CD4-positive, alpha-beta memory T cell (primary cell): ENCODE measurements at places on chromosomes 4 and X.

- DNase-seq: peak; percentile 18
Observed at GRCh38 chr4:101345271-101345595, 2.1 kb downstream of the PPP3CA start.

GRCh38 chr4:145815626-145816025 lies 123.0 kb downstream of the ZNF827 start:
- DNase-seq: no peak

GRCh38 chr4:4984186-4984585 lies 35.1 kb downstream of the CYTL1 start:
- DNase-seq: no peak

- DNase-seq: no peak
Observed at GRCh38 chr4:98939438-98939837, 10.5 kb upstream of the EIF4E start.

DNA sequence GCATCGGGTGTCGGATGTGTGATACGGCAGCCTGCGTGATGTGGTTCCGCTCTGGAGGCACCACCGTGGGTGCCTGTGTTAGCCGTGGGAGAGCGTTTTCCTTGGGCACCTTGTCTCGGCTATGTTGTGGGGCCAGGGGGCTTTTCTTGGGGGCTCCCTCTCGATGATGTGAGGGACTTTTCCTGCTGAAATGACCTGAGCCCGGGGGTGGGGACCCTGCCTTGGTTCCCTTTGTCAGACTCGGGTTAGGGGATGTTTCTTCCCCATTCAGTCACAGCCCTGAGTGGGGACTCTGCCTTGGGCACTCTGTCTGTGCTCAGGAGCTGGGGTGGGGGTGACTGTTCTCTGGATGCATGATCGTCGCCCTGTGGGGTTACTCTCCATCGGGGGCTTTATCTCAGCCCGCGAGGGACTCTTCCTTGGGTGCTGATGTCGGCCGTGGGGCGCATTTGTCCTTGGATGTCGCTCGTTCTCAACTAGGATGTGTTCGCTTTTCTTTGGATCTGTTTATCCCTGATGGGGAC lies 26.7 kb downstream of the CT45A3 start:
- DNase-seq: no peak

DNA sequence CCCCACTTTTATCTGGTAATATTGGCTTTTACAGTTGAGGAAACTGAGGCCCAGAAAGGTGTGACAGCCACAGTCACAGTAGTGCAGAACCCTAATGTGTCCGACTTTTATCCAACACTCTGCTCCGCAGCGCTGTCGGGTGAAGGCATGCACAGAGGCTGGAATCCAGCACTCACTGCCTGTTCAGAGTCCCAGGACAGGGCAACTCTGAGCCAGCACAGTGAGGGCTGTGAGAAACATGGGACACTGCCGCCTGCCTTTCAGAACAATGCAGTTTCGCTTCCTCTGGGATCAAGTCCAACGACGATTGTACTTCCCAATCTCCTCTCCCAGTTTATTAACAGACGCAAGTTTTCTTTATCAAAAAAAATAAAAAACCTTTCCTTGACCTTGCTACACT lies 41.9 kb upstream of the PDGFRA start:
- DNase-seq: no peak

DNA sequence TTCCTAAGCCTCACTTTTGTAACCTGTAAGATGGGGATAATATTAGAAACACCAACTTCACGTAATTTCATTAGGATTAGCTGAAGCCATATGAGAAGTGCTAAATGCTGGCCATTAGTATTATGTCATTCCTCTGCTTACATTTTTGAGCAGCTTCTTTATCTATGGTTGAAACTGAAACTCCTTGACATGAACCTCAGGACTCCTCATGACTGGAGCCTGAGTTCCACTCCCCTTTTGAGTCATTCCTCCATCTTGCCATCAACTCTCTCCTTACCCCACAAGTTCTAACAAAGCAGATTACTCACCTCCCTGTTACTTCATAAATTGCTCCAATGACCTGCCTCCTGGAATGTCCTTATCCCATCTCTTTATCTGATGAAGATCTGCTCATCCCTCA lies 123.2 kb upstream of the KCNIP4 start:
- no peak for DNase-seq

- DNase-seq: no peak
Observed at GRCh38 chrX:153953892-153954557, 9.6 kb upstream of the RENBP start.

- DNase-seq: no peak
Observed at GRCh38 chrX:51148848-51149247, 183.8 kb upstream of the NUDT10 start.

DNA sequence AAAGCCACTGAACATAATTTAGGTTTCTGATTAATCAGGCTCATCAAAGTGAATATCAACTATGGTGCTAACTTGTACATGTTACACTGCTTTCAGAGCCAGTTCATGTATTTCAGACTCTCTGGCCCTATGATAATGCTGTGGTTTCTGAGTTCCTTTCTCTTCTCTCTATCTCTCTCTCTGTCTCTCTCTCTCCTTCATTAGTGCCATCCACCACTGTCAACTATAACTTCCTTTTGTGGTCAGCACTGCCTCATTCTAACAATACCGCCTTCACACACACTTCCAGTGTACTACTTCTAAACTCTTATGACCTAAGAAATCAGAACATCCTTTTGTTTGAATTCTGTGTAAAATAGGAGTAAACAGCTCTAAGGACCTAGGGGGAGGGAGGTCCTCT lies 907.1 kb downstream of the RPA4 start:
- no peak for DNase-seq

DNA sequence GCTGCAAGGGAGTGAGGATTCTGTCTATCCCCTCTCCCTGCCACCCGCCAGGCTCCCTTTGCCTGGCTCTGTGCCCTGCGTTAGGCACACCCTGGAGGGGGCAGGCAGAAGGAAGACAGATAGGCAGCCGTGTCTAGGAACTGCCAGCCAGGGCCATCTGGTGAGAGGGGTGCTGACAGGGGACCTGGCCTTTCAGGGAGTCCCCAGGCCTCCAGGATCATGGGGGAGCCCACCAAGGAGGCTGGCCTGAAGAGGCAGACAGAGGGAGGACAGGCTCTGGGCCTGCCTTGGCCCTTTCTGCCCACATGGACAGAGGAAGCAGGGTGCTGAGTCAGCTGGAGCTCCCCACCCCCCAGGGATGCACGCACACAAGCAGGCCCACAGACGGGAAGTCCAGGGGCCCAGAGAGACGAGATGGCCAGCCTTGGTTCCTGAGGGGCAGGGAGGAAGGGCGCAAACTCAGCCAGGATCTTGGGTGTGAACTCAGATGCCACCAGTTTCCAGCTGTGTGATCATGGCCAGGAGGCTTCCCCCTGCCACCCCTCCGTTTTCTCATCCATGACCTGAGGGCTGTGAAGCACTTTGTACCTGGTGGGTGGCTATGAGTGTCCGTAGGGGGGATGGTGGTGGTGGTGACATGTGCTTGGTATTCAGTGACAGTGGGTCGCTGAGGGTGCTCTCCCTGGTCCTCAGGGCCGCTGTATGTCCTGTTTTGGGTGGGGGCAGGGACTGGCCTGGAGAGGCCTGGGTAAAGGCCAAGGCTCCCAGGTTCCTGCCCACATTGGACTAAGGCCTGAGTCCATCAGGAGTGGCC lies 1.8 kb downstream of the SH3BP2 start:
- no peak for DNase-seq

GRCh38 chrX:111662292-111662691 lies 18.7 kb upstream of the ALG13 start:
- DNase-seq: no peak
